ENCODE measurements at places on chromosomes 3 and 15.

DNA sequence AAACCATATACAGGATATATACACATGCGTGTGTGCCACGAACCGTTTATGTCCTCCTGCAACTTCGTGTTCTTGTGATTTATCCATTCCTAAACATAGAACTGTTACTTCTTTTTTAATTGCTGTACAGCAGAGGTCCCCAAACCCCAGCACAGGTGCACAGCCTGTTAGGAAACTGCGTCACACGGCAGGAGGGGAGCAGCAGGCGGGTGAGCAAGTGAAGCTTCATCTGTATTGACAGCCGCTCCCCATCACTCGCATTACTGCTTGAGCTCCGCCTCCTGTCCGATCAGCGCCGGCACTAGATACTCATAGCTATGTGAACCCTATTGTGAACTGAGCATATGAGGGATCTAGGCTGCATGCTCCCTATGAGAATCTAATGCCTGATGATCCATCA lies 34.9 kb upstream of the NRROS start:
- DNase-seq: no peak

- DNase-seq: no peak
These were observed 47.4 kb upstream of the RAB6B start for GRCh38 chr3:133943031-133943535.

GRCh38 chr15:66679657-66680108 lies 22.4 kb upstream of the SMAD6 start:
- DNase-seq: no peak

DNA sequence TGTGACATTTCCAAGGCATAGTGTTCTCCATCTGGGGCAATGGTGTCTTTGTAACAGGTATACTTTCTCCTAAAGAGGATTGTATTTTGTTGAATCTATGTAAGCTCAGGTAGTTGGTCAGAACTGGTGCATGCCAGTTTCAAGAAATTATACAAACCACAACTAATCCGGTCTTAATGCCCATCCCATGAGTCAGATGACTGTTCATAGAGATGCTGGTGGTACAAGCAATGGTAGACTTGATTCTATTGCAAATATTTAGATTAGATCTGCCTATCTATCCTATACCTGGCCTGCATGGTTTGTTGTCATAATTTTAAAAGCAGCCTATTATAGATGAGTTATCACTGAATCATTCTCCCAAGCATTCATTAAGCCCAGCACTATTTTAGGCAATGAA lies 43.5 kb downstream of the ATP13A5 start:
- DNase-seq: no peak

GRCh38 chr3:48467110-48467454 lies 20.5 kb downstream of the ATRIP start:
- no peak for DNase-seq

GRCh38 chr3:56456117-56456516 lies 12.2 kb downstream of the ERC2 start:
- no peak for DNase-seq

DNA sequence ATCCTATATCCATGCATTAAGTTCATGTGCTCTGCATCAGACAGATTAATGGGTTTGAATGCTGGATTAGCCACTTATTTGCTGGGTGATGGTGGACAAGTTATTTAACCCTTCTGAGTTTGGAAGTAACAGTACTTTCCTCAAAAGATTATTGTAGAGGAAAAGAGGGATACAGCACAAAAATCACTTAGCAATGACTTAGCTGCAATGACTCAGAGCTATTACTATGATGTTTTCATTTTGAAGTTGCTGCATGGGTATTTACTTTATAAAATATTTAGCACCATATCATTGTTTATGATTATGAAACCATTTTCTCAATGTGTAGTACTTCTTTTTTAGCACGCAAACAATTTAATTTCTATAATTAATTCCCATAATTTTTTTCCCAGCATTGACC lies 248.4 kb downstream of the MYRIP start:
- DNase-seq: no peak

- no peak for DNase-seq
These were observed 343.5 kb downstream of the NEK10 start for GRCh38 chr3:27025718-27026117.

- DNase-seq: no peak
These were observed 50.4 kb upstream of the NEO1 start for GRCh38 chr15:73001840-73002239.

DNA sequence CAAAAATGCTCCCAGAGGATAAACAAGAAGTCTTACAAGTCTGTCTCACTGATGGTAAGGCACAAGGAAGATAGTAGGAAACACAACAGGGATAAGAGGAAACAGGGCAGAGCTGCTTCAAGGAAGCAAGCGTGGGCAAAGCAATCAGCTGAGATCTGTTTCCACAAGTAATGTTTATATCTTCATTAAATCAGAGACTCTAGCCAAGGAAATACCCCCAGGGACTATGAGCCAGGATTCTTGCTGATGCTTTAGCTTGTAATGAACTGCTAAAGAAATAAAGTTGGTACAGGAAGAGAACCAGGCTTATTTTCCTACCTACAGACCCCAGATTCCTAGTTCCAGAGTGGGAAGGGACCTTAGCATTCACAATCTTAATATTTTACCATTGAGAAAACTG lies 112.7 kb upstream of the C3orf80 start:
- DNase-seq: no peak

Measured in activated CD4-positive, alpha-beta T cell treated with anti-CD3 and anti-CD28 coated beads, Interleukin-2, amount 50 U/mL, for 24 hours (primary cell).